Type B pancreatic cell (in vitro differentiated cells): ENCODE measurements at places on chromosomes 4 and X.

- H3K36me3 ChIP-seq: no peaks in the 10 kb centered on the region
- DNase-seq: no peak
- no peak overlapping the region for H3K27ac ChIP-seq
- H3K27me3 ChIP-seq: no peaks in the 10 kb centered on the region
- H3K4me3 ChIP-seq: no peak overlapping the region
Measured at GRCh38 chr4:120855307-120856001, 67.1 kb downstream of the PRDM5 start.

- H3K4me3 ChIP-seq: no peak overlapping the region
- peaks cover 91% of the 10 kb centered on the region for H3K27me3 ChIP-seq
- H3K27ac ChIP-seq: no peak overlapping the region
- H3K4me1 ChIP-seq: peaks cover 4% of the 10 kb centered on the region
- peaks cover 3% of the 10 kb centered on the region for H3K36me3 ChIP-seq
- DNase-seq: no peak
Measured at GRCh38 chr4:84483688-84484087, 15.4 kb downstream of the NKX6-1 start.

DNA sequence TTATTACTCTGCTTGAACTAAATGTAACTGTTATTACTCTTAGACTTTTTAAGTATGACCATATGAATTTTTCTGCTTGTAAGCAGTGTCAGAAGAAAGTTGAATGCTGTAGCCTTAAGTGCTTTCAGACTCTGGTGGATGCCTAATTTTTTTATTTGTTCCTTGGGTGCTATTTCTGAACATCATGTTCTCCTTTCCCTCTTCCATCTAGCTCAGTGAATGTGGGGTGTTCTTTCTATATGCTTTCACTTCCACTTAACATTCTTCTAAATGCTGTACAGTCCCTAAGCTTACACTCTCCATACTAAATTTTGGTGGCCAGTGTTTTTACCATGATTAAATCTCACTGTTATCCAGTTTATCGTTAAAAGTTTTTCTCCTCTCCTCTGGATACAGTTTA, 3.6 kb downstream of the DCK start:
- no peak for DNase-seq

DNA sequence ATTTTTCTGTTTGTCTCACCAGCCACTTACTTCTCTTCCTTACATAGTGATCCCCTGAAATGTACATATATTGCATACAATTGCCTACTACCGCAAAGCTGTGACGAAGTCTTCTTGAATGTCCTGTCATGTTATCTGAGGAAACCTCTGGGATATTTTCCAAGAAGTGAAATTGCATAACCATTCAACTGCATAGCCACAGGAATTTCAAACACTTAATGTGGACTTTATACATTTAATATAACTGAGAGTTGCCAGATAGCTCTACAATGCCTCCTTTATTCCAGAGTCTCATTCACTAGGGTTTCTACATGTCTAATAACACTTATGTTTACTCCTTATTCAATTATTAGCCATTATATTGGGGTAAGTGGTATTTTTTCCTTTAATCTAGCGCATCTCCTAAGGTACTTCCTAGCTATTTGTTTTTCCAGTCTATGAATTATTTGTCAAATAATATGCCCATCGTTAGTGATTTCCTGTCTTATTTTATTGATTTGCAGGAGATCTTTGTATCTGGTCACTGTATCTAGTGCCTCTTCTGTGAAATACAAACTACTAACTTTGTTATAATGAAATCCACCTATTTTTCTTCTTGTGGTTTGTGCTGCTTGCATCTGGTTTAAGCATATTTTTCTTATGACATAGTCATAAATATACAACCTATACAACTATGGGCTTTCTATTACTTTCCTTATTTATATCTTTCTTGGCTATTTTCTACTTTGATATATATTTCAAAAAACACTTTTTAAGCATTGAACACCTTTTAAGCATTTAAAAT, 69.2 kb upstream of the GRID2 start:
- H3K27ac ChIP-seq: no peak overlapping the region
- H3K4me3 ChIP-seq: no peak overlapping the region
- no peak for DNase-seq
- H3K4me1 ChIP-seq: no peaks in the 10 kb centered on the region
- H3K36me3 ChIP-seq: no peaks in the 10 kb centered on the region

DNA sequence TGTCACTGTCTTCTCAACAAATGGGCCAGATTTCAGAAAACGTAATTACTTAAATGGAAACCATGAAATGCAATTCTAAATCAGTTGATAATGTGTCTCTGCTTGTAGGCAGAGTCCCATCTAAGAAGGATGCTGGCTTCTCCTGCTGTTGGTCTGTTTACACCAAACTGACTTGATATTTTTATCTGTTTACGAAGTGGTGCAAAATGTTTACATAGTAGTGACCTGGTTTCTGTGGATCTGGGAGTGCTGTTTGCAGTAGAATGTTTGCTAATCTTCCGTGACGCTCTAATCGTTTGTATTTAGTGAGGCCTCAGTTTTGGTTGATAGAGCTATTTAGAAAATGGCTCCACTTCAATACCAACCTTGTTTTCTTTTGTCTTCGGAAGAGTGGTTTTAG, 213.5 kb downstream of the VEGFC start:
- no peak for DNase-seq
- H3K27ac ChIP-seq: no peak overlapping the region
- H3K36me3 ChIP-seq: no peaks in the 10 kb centered on the region
- H3K27me3 ChIP-seq: peaks cover 4% of the 10 kb centered on the region

- H3K27ac ChIP-seq: no peak overlapping the region
- DNase-seq: no peak
- no peaks in the 10 kb centered on the region for H3K27me3 ChIP-seq
- no peaks in the 10 kb centered on the region for H3K4me1 ChIP-seq
- no peaks in the 10 kb centered on the region for H3K36me3 ChIP-seq
Measured at GRCh38 chr4:93918856-93919255, 90.3 kb downstream of the ATOH1 start.

- DNase-seq: no peak
- no peak overlapping the region for H3K27ac ChIP-seq
- peaks cover 14% of the 10 kb centered on the region for H3K27me3 ChIP-seq
- H3K4me3 ChIP-seq: no peak overlapping the region
- H3K36me3 ChIP-seq: no peaks in the 10 kb centered on the region
- peaks cover 4% of the 10 kb centered on the region for H3K4me1 ChIP-seq
Measured at GRCh38 chrX:96440941-96441340, 243.7 kb upstream of the DIAPH2 start.
